SHP77 (cell line): ENCODE measurements at places on chromosomes 11 and 22.

DNA sequence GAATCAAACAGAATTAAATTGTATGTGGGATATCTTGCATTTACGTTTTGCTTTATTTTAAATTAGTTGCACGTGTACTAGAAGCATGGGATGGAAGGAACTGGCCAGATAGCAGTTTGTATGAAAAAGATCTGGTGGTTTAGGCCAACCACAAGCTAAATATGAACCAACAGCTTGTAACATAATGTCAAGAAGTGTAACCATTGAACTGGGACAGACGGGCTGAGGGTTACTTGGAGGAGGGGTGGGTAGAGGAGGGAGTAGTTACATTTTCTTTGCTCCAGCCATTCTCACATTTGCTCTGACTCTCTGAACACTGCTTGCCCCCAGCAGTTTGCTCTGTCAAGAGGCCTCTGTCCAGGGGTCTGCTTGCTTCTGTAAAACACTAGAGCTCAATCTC is 31.7 kb upstream of the CXCR5 start:
- DNase-seq, result no peak

DNA sequence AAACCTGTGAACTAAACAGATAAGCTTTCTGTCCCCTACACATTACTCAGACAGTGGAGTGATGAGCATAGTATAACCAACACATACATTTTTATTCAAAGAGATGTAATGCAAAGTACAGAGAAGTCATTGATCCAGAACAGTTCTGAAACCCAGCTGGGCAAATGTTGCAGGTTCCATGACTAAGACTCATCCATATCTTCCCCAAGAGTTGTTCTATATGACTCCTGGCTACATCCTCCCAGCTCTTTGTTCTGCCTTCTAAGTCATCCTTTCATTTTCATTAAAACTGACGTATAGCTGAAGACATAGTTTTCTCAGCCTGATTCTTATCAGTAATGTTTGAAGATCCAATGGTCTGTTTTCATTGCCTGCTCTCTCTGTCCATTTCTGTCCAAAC is 47.3 kb downstream of the PLAAT5 start:
- no peak for DNase-seq

DNA sequence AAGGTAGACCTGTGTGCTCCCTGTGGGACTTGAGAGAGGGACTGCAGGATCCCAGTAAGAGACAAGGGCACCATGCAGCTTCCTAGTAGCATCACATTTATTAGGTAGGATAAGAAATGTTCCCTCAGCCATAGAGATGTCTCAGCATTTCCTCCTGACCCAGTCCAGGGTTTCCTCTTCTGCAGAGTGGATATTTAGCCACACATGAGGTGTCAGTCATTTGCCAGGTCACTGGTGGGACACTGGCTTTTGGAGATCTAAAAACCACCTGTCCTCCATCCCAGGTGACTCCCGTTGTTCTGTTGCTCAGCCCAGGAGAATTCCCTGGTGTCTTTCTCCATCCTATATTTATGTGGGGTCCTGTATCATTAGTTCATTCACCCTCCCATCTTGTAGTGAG is 117.5 kb upstream of the NNMT start:
- DNase-seq, result no peak

DNA sequence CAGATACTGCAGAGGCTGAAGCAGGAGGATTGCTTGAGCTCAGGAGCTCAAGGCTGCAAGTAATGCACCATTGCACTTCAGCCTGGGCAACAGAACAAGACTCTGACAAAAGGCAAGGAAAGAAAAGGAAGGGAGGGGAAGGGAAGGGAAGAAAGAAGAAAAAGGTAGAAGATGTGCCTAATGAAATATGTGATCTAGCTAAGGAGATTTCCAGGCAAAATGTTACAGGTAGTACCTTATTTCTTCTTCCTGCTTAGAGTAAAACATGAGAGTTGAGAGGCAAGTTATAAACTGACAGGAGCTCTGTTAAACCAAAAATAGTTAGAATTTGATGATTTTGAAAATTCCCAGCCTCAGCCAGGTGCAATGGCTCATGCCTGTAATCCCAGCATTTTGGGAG is 4.7 kb upstream of the PELI3 start:
- no peak for DNase-seq

GRCh38 chr11:17890325-17890724 is 122.5 kb downstream of the SERGEF start:
- DNase-seq, result no peak

DNA sequence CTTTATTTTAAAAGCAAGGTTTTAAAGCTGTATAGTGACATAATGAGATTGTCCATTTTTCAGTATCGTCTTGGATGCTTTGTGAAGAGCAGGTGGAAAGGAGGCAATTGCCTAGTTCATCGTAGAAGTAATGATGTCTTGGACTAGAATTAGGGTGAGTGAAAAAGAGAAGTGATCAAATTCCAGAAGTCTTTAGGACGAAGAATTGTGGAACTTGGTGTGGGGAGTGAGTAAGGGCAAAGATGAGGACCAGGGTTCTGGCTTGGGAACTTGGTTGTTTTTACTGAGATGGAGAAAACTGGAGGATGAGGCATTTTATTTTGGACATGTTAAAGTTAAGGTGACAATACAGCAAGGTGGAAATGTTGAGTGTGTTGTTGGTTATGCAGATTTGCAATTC is 1.2 kb downstream of the ILK start:
- DNase-seq, result no peak

DNA sequence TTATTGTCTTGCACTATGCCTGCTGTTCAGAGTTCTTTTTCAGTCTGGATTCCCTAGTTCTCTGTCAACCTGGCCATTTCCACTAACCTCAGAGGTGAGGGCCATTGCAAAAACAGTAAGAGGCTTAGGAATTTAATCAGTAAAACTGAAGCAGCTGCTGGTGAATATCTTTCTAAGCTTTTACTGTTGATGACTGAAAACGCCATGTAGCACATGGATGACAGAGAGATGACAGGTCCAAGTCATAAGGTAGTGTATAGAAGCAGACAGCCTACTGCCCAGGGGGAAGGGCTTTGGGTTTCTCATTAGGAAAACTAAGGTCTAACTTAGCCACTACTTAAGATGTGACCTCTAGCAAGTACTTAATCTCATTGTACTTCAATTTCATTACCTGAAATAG is 152.6 kb upstream of the DDI1 start:
- no peak for DNase-seq

DNA sequence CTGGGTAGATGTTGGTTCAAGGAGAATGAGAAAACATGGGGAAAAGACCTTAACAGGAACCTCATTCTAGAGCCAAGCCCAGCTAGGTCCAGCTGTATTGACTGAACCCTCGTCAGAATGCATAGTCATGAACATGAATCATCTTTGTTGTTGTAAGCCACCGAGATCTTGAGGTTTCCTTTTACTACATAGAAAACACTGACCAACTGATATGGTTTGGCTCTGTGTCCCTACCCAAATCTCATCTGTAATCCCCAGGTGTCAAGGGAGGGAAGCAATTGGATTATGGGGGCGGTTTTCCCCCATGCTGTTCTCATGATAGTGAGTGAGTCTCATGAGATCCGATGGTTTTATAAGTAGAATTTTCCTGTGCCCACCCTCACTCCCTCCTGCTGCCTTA is 19.4 kb upstream of the PHOX2A start:
- DNase-seq, result no peak

DNA sequence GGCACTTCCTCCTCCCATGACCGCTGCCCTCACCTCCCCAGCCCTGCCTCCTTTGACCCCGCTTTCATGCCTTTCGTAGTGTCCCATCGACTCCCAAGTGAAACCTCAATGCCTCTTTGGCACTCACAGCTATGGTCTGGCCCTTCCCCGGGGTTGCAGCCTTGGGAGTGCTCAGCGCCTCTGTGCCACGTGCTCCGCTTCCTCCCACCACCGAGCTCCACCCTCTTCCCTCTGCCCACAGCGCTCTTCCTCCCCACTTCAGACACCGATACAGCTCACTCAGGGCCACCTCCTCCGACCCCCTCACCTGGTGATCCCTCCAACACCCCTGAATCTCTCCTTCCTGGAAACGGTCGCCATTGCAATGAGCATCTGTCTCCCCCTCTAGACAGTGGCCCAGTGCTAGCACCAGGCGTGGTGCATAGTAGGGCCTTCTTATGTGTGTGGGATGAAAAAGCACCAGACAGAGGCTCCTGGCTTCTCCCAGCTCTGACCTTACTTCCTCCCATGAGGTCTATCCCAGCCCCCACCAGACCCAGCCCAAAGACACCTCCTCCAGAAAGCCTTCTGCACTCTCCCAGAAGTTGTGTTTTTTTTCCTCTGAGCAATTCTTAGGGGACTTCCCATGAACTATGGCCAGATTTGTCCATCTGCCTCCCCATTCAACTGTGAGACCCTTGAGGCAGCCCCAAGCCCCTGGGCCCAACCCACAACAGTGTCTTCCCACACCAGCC is 16.4 kb upstream of the SCGB1A1 start:
- no peak for DNase-seq

GRCh38 chr11:93653080-93653479 is 8.4 kb upstream of the CEP295 start:
- DNase-seq, result no peak

- DNase-seq, result peak; percentile 34
Observed at GRCh38 chr11:65558002-65558929, at the start of gene LTBP3. LTBP3 (minus strand) TSS chr11:65558359; CDS start chr11:65557959, 400 bp downstream.

GRCh38 chr22:24982301-24983056 is 30.0 kb downstream of the KIAA1671 start:
- no peak for DNase-seq

GRCh38 chr22:19779011-19779421 is 18.4 kb downstream of the TBX1 start:
- no peak for DNase-seq

- no peak for DNase-seq
Observed at GRCh38 chr22:33687464-33687863, 232.8 kb downstream of the LARGE1 start.

GRCh38 chr11:15493066-15493465 is 378.3 kb downstream of the INSC start:
- no peak for DNase-seq

DNA sequence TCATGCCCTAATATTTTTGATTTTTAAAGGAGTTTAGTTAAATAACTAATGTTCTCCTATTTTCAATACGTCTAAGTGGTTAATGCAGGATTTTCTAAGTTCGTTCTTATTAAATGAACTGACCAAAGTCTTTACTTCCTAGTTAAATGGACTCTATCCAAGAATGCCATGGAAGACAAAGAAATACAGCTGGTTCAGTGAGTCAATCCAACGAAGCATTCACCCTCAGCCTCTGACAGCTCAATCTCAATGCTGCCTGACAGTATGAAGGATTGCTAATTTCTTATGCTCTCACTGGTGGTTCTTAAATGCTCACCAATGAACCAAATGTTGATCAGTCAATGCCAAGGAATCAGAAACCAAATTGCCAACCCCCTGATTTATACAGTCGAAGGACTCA is 219.4 kb downstream of the CADM1 start:
- no peak for DNase-seq

DNA sequence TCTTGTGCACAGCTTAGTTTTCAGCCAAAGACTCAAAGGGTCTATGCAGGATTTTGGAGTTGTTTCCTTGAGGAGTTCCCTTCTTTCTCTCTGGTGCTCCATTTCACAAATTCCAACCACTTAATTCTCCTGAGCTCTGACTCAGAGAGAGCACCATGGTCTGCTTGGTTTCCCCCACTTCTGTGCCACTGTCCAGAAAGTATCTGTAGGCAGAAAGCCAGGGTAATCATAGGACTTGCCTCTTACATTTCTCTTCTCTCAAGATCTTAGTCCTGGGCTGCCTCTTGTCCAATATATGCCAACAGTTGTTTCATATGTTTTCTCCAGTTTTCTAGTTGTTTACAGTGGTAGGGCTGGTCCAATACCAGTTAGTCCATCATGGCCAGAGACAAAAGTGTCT is 6.4 kb upstream of the MRGPRD start:
- DNase-seq, result no peak

- DNase-seq, result no peak
Observed at GRCh38 chr11:123469089-123469488, 39.0 kb downstream of the GRAMD1B start.

- no peak for DNase-seq
Observed at GRCh38 chr22:47996446-47996857, 1234.0 kb downstream of the TBC1D22A start.

GRCh38 chr22:39152511-39153219 is at the start of gene CBX7:
CBX7 (minus strand) TSS chr22:39152680; CDS start chr22:39152444, 236 bp downstream.
- DNase-seq, result peak; percentile 84

- no peak for DNase-seq
Observed at GRCh38 chr11:92022499-92022898, 202.1 kb upstream of the FAT3 start.

GRCh38 chr11:2096919-2097301 is 42.3 kb downstream of the IGF2 start:
- DNase-seq, result no peak

- DNase-seq, result no peak
Observed at GRCh38 chr22:50039669-50040443, 18.2 kb downstream of the TTLL8 start.

DNA sequence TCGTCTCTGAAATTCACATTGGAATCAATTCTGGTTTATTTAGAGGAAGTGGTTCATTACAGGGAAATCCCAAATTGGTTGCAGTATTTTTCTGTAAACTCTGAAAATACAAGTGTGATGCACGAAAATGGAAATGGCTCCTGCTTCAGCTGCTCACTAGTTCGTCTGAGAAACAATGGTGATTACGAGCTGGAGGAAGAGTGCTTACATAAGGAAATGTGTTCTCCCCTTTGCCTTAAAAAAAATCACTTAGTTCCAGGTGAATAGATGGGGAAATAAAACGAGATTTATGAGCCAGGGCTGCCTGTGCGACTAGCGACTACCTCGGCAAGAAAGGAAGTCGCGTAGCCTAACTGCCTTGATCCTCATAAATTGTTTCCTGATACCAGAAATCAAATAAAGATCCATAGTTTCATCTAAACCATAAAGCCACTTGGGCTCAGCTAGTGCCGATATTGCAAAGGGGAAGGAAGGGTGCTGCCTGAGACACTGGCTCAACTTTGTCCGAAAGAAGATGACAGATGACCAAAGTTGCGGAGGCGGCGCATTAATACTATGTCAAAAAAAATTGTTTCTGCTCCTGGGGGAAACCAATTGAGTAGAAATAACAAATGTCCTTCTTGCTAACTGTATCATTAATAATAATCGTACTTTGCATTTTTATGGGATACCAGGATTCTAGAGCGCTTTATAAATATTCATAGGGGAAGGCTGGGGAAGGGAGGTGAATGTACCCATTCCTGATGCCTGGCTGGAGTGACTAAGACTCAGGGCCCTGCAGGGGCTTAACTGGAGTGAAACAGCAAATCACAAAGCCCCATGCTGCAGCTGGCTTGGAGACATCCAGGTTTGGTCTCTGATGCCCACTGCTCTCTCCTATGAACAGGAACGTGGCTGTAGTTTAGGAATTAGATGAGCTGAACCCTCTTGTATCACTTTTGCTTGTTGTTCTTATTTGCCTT is 185.7 kb downstream of the BLID start:
- DNase-seq, result no peak

DNA sequence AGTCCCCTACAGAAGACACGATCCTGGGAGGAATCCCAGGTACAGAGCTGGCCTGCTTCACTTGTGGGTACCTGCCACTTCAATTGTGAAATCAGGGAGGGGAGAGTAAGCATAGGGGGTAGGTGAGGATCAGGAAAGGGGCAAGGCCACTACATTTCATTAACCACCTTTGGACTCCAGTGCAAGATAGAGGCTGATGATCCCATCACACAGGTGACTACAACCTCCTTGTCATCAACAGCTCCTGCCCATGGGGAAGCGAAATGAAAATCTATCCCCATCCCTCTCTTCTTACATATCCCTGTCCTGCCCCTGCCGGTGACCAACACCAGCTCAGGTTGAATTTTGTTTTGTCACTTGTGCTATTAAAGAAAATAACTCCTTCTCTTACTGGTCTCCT is 64.7 kb upstream of the VPREB1 start:
- DNase-seq, result no peak

GRCh38 chr11:65468874-65469333 is 29.9 kb upstream of the MALAT1 start:
- peak; percentile 80 for DNase-seq

GRCh38 chr11:111269146-111269868 is 23.8 kb downstream of the POU2AF2 start:
- DNase-seq, result no peak
